ENCODE measurements at places on chromosomes 13 and 19.

DNA sequence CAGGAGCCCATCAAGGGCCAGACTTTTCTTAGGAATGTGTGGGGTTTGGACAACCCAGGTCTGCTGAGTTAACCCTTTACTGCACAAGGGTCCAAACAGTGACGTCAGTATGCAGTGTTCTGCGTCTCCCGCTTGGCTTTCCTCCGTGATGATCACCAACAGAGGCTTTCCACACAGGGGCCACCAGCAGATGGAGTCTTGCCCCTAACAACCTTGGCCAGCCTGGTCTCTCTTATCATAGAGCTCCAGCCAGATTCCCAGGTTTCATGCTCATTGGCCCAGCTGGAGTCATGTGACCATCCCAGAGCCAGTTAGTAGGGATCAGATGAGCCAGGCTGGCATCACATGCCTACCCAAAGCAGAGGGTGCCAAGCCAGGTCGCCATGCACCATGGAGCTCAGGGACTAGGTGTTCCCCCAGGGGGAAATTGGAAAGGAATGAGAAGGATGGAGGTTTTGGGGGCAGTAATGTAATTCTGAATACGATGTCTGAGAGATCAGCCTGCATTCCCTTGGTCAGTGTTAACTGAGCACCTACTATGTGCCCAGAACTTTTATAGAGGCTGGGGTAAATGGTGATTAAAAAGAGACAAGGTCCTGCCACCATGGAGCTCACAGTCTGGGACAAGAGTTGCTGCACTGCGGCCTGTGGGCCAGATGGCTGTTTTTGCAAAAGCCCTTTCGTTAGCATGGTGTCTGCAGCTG lies 61.2 kb downstream of the MYH14 start:
- DNase-seq: no peak

DNA sequence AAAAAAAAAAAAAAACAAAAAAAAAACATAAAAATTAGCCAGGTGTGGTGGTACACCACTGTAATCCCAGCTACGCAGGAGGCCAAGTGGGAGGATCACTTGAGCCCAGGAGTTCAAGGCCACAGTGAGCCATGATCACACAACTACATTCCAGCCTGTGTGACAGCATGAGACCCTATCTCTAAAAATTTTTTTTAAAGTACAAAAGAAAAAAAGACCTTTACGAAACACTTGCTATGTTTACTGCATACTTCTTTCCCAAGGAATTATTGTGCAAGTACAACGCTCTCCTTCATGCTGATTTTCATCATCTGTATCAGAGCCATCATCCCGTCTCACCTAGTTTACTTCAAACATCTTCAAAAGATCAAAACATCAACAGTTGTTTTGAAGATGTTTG lies 28.6 kb upstream of the ZNF780A start:
- DNase-seq: no peak

- no peak for DNase-seq
These were observed 12.3 kb downstream of the CBLC start for GRCh38 chr19:44789943-44790483.

GRCh38 chr13:48775804-48776203 lies 122.1 kb downstream of the CYSLTR2 start:
- DNase-seq: peak; percentile 99

- no peak for DNase-seq
These were observed 72.1 kb downstream of the KATNAL1 start for GRCh38 chr13:30235216-30235615.

DNA sequence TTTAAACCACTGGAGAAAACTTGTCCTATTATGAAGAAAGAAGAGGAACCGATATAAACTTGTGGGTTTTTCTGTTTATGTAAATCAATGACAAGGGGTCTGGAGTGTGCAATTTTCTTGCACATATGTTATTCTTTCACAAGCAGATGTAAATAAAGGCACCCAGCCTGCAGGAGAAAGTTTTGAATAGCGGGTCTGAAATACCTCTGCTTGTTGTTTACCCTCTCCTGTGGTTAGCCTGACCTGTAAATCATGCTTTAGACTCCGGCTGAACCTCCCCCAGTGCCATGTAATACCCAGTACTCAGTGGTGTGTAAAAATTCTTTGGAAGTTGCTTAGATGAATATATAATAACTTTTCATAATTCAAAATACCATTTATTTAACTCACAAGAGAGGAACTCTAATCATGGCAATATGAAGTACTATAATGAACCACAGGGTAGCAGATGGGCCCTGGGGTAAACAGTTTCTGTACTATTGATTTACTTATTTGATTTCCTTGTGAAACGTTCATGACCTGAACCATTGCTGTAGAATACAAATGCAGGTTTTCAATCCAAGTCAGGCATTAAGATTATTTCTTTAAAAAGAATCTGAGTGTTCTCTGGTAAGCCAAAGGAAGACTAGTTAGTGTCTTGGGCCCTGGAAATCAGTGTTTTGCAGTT lies 245.1 kb downstream of the LMO7 start:
- DNase-seq: peak; percentile 63

DNA sequence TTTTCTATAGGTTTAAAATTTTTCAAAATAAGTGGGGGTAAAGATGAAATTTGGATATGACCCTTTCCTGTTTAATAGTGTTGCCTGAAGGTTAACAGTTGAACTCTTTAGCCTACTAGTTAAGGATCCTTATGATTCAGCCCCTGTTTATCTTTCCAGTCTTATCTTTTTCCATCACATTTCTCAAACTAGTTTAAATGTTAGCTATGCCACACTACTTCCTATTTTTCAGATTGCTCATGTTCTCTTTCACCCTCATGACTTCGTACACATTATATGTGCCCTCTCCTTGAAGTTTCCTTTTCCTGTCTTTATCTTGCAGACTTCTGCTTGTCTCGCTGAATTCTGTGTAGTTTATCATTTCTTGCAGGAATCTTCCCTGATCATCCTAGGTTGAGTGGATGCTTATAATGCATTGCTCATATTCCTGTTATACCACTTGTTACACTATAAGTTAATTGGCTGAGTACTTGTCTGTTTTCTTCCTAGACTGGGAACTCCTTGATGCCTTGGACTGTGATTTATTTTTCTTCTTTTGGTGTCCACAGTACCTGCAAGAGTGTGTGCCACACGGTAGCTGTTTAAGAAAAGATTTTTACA lies 86.7 kb downstream of the FNDC3A start:
- no peak for DNase-seq

- DNase-seq: no peak
These were observed 2.0 kb downstream of the LRCH1 start for GRCh38 chr13:46554951-46555350.

DNA sequence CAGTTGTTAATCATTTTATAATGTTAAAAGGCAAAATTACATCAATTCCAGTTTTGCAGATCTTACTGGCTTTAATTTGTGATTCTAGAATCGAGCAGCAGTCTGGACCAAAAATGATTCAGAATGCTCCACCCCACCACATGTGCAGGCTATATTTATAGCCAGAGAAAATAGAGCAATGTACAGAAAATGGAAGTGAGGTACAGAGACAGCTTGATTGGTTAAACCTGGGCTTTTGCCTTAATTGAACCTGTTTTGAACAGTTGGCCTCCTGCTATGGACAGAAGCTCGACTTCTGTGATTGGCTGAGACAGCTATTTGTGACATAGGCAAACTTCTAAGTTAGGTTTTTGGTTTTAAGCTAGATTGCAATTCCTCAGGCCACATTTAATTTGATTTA lies 607.4 kb upstream of the MIR17HG start:
- DNase-seq: no peak

All from fibroblast of skin of left quadriceps (primary cell).